Activated naive CD8-positive, alpha-beta T cell treated with anti-CD3 and anti-CD28 coated beads, Interleukin-2, amount 10 ng/mL, durations not matched to agents 7 days and 5 days (primary cell): ENCODE measurements at places on chromosomes 11 and 22. TPM values are rescaled to one million over a fixed set of nuclear protein-coding genes. Genes with fewer than 3 reads are reported as not detected.

Gene CD44
- 555 TPM for total RNA-seq

Gene APOL1
- total RNA-seq: 40.9 TPM

GRCh38 chr22:42889304-42889703 lies 32.2 kb upstream of the ARFGAP3 start:
- H3K36me3 ChIP-seq: peaks cover 9% of the 10 kb centered on the region
- H3K27me3 ChIP-seq: no peaks in the 10 kb centered on the region
- H3K4me1 ChIP-seq: peaks cover 37% of the 10 kb centered on the region
- H3K27ac ChIP-seq: peak overlapping the region; percentile 49
- peak overlapping the region; percentile 29 for H3K4me3 ChIP-seq

GRCh38 chr22:21009638-21010425 lies 5.1 kb upstream of the P2RX6 start:
- peak; percentile 44 for DNase-seq
- no peaks in the 10 kb centered on the region for H3K27me3 ChIP-seq
- H3K4me1 ChIP-seq: peaks cover 8% of the 10 kb centered on the region
- H3K36me3 ChIP-seq: no peaks in the 10 kb centered on the region
- no peak overlapping the region for H3K27ac ChIP-seq

- H3K4me1 ChIP-seq: peaks cover 34% of the 10 kb centered on the region
- peaks cover 13% of the 10 kb centered on the region for H3K36me3 ChIP-seq
- no peaks in the 10 kb centered on the region for H3K27me3 ChIP-seq
- no peak for DNase-seq
- H3K4me3 ChIP-seq: no peak overlapping the region
- no peak overlapping the region for H3K27ac ChIP-seq
These were observed 95.6 kb downstream of the ZBTB16 start for GRCh38 chr11:114155116-114155515.

DNA sequence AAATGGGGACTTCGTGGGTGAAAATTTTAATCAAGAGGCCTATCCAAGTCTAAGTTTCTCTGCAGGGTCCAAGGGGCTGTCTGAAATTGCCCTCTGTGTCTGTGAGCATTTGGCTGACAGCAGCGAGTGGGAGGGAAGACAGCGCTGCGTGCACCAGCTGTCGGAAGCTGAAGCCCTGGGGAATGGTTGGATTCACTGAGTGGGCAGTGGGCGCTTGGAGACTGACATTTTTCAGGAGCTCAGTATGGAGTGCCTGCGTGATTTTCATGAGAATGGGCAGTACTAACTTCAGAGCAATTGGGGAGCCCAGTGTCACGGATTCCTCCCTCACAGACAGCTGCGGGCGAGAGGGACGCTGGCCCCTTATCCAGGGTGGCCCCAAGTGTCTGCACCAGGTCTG lies 388.8 kb upstream of the B3GAT1 start:
- no peaks in the 10 kb centered on the region for H3K4me1 ChIP-seq
- H3K27me3 ChIP-seq: peaks cover 28% of the 10 kb centered on the region
- H3K36me3 ChIP-seq: no peaks in the 10 kb centered on the region
- no peak overlapping the region for H3K27ac ChIP-seq

DNA sequence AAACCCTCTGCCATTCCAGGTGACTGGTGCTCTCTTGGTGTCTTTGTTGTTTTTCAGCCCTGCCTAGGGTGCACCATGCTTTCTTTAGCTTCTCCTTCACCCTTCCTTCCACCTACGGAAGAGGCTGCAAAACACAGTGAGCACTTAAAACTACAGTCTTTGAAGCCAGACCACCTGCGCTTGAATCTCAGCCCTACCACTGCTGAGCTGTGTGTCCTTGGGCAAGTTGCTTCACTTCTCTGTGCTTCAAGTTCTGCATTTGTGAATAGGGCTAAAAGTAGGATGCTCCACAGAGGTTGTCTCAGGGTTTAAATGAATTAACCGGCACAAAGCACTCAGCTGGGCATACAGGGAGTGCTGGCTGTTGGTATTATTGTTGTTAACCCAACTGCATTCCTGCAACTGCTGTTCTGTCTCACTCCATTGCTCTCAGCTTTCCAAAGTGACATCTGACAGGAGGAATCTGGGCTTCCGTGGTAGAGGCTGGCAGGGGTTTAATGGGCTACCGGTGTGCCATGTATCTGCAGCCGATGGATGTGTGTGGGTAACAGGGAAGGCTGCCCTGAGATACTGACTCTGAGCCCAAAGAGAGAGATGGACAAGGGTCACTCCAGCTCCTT lies 139.3 kb downstream of the FBXO7 start:
- H3K4me1 ChIP-seq: no peaks in the 10 kb centered on the region
- peaks cover 6% of the 10 kb centered on the region for H3K27me3 ChIP-seq
- H3K4me3 ChIP-seq: no peak overlapping the region

GRCh38 chr11:20311444-20311843 lies 52.1 kb upstream of the HTATIP2 start:
- no peak overlapping the region for H3K27ac ChIP-seq
- peaks cover 4% of the 10 kb centered on the region for H3K27me3 ChIP-seq
- H3K4me1 ChIP-seq: no peaks in the 10 kb centered on the region
- H3K36me3 ChIP-seq: no peaks in the 10 kb centered on the region

GRCh38 chr11:61370349-61371005 lies 8.3 kb downstream of the TMEM138 start:
- DNase-seq: no peak
- H3K27ac ChIP-seq: no peak overlapping the region
- peaks cover 9% of the 10 kb centered on the region for H3K4me1 ChIP-seq
- peaks cover 45% of the 10 kb centered on the region for H3K36me3 ChIP-seq
- no peaks in the 10 kb centered on the region for H3K27me3 ChIP-seq
